ENCODE measurements at places on chromosomes 6 and 20.

DNA sequence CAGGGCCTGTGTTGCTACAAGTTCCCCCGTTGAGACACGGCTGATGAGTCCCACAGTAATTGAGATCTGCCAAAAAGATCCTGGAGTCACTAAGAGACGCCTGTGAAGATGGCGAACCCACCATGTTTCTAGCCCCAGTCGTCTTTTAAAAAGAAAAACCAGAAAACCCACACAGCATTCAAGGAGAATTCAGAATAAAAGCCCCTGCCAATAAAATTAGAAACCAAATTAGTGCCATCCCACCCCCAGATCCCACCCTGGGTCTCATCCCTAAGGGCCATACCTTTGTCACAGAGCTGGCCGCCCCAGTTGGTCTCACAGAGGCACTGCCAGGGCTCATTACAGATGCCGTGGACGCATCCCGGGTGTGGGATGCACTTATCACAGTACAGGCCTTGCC lies 21.6 kb downstream of the JAG1 start:
- no peak for DNase-seq

GRCh38 chr6:155171109-155171746 lies 92.6 kb upstream of the CLDN20 start:
- peak; percentile 100 for DNase-seq

- DNase-seq = no peak
Measured at GRCh38 chr6:168347615-168348014, 28.0 kb upstream of the DACT2 start.

- no peak for DNase-seq
Measured at GRCh38 chr6:9399916-9400315, 964.6 kb upstream of the SLC35B3 start.

DNA sequence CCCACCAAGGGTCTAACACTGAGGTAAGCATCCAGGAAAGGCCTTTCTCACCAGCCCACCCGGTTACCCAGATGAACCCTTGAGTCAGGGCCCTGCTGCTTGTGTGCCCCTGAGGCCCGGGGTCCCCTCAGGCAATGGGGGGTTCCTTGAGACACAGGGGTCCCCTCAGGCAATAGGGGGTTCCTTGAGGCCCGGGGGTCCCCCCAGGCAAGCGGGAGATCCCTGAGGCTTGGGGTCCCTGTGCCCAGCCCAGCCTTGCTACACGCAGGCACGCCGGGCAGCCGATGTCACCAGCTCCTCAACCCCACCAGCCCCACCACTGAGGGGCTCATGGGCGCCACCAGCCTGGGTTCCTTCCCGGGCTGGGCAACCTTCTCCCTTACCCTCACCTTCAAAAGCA lies 247.2 kb downstream of the TTLL2 start:
- DNase-seq = no peak

DNA sequence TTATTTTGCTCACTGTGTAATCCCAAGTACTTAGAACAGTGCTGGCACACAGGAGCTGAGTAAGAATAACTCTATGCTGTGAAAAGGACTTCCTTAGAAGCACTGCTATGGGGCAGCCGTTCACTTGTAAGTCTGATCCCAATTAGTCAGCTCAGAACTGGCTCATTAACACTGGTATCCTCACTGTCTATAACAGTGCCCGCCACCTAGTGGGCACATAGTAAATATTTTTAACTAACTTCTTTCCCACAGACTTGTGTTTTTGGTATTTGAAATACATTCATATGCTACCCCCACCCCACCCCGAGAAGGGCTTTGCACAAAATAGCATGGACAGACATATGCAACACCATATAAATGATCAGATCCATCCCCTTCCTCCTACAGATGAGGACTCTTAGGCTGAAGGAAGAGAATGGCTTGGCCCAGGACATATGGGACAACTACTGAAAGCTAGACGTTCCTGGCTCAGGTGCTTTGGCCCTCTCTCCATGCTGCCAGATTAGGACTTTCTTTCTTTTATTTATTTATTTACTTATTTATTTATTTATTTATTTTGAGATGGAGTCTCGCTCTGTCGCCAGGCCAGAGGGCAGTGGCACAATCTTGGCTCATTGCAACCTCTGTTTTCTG lies 47.1 kb downstream of the DST start:
- peak; percentile 63 for DNase-seq

DNA sequence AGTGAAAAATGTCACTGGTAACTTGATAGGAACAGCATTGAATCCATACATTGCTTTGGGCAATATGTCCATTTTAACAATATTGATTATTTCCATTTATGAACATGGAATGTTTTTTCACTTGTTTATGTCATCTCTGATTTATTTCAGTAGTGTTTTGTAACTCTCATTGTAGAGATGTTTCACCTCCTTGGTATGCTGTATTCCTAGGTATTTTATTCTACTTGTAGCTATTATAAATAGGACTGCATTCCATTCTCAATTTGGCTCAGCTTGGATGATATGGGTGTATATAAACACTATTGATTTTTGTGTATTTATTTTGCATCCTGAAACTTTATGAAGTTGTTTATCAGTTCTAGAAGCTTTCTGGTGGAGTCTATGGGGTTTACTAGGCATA lies 730.3 kb downstream of the DOK5 start:
- peak; percentile 35 for DNase-seq

DNA sequence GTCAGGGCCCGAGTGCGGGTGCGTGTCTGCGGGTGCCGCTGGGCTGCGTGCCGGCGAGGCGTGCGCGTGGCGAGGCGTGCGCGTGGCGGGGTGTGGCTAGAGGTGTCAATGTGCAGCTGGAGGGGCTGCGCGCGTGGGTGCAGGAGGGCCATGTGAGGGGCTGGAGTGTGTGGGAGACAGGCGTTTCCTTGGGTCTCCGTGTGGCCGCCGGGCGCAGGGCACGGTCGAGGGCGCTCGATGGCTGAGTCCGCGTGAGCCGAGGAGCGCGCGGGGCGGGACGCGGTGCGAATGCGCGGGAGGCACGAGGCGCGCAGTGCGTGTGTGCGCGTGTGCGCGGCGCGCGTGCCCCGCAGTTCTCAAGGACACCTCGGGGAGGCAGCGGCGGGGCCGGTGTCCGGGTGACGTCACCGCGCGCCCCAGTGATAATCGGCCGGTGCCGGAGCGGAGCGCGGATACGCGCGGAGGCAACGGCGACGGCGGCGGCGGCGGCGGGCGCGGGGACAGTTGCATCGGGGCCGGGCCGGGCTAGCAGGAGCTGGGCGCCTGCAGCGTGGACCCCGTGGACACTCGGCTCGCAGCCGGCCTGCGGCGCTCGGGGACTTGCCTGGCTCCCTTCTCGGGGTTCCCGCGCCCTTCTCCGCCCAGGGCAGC lies 38.7 kb downstream of the YTHDF1 start:
- DNase-seq = no peak

DNA sequence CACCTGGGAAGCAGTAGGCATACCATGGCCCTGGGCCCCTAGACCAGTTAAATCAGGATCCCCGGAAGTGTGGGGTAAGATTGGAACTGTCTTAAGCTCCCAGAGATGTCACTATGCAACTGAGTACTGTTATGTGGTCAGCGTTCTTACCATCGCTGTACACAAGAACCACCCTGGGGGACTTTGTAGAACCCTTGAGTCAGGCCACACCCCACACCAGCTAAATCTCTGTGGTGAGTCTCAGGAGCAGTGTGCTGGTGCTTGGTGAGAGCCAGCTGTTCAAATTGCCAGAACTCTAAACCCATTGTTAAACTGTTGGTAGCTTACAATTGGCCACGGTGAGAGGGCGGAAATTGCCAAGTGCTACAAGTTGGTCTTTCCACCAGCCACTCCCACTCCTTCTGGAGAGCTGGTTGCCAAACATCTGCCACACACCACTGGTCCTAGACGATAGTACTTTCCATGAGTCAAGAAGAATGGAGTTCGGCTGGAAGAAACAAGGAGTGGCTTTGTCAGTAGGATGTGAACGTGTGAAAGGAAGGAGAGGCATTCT lies 80.5 kb upstream of the SYNDIG1 start:
- no peak for DNase-seq

- no peak for DNase-seq
Measured at GRCh38 chr6:149271348-149272340, 45.9 kb upstream of the TAB2 start.

GRCh38 chr20:59616306-59616705 lies 12.0 kb downstream of the PHACTR3 start:
- no peak for DNase-seq

DNA sequence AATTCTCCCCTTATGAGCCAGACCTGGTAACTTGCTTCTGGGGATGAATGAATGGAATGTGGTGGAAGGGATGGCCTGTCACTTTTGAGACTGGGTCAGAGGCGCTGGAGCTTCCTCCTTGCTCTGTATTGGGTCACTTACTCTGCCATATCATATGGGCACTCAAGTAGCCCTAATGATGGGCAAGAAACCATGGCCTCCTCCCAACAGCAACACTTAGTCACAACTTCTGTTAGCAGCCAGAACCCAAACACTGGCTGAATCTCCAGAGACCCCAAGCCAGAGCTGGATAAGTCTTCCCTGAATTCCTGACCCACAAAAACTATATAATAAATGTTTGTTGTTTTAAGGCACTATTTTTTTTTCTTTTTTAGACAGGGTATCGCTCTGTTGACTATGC lies 5.5 kb downstream of the E2F1 start:
- DNase-seq = no peak

- peak; percentile 74 for DNase-seq
Measured at GRCh38 chr6:85354761-85355618, 94.9 kb upstream of the NT5E start.
